ENCODE measurements at places on chromosomes 13 and 19.

- DNase-seq: no peak
Measured at GRCh38 chr13:45368571-45368970, 27.6 kb upstream of the TPT1 start.

- no peak for DNase-seq
Measured at GRCh38 chr13:60584976-60585375, 188.0 kb downstream of the TDRD3 start.

- DNase-seq: no peak
Measured at GRCh38 chr13:52359534-52359933, 46.4 kb downstream of the THSD1 start.

GRCh38 chr13:45915686-45916439, 64.3 kb upstream of the SIAH3 start:
- no peak for DNase-seq

DNA sequence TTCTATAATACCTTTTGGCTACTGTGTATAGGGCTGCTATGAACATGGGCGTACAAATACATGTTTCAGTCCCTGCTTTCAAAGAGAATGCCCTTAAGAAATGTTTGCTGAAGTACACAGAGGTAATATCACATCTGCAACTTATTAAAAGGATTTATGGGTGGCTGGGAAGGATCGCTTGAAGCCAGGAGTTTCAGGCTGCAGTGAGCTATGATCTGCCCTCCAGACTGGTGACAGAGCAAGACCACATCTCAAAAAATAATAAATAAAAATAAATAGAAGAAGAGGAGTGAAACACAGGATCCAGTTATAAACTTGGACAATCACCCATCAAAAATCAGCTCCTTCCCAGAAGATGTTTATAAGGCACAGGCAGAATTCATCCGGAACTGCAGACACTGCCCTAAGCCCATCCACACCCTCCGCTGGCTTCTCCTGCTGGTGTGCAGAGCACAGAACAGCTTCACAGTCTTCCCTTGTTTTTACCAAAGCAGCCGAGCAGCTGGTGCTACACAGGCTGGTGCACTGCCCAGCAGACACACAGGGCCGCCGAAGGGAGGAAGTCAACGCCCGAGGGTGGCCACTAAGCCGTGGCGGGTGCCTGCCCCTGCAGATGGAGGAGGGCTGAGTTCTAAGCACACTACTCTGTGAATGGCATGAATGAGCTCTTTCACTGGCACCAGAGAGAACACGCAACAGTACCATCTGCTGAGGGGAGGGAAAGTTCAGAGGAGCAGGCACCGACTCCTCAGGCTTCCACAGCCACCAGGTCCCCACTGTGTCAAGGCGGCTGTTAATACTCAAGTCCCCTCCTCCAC, 44.0 kb downstream of the BRD4 start:
- no peak for DNase-seq

- no peak for DNase-seq
Measured at GRCh38 chr19:3359015-3359918, 7.1 kb upstream of the NFIC start.

DNA sequence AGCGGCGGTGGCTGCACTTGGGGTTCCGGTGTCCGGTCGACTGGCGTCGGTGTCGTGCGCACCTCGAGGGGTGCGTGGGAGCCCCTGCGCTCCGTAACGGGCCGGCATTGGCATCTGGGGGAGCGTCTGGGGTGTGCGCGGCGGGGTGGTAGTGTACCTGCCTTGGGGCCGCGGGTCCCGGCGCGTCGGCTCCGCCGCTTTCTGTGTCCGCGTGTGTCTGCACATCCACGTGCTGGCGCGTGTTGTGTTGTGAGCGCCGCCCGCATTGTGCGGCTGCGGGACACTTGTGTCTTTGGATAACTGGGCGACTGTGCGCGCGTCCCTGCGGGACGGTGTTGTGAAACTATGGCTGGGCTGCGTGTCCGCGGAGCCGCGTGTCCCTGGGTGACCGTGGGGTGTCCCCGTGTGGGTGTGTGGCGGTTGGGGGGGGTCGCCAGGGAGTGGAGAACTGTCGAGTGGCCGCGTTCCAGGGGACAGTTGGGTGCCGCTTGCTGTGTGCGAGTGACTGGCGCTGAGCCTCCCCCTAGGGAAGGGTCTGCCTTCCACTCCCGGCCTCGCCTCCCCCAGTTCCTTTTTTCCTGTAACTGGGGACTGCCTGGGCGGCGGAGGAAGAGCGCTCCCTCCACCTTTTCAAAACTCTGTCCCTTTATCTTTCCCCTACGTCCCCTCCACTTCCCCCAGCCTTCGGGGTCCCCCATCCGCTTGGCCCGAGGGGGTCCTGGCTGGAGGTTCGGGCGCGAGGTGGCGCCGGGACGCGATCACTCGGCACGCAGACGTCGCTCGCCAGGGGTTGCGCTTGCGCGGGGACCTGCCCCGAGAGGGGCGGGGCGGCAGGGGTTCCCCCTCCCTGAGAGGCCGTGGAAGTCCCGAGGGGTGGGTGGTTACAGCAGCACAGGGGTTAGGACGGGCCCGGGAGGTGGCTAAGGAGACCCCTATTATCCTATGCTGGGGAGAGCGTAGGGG, 5.7 kb upstream of the NFIC start:
- peak; percentile 43 for DNase-seq

- DNase-seq: no peak
Measured at GRCh38 chr13:29674532-29674931, 79.0 kb upstream of the SLC7A1 start.

- no peak for DNase-seq
Measured at GRCh38 chr19:45528744-45529419, 21.6 kb downstream of the VASP start.

GRCh38 chr19:16829822-16830289, 658 bp downstream of the SIN3B start:
- no peak for DNase-seq

DNA sequence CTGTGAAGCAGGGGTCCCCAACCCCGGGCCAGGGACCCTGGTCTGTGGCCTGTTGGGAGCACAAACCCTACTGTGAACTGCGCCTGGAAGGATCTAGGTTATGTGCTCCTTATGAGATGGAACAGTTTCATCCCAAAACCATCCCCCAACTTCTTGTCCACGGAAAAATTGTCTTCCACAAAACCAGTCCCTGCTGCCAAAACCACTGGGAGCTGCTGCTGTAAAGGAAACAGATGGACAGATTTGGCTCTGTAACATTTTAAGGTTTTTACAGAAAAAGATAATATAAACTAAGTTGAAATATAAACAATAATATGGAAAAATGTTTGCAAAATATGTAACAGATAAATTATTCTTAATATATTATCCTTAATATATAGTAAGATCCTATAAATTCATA, 73.7 kb downstream of the COG6 start:
- DNase-seq: no peak

GRCh38 chr13:36275190-36276002, 22.2 kb downstream of the CCDC169 start:
- no peak for DNase-seq

- DNase-seq: no peak
Measured at GRCh38 chr19:42212886-42213285, 4.6 kb downstream of the DEDD2 start.

DNA sequence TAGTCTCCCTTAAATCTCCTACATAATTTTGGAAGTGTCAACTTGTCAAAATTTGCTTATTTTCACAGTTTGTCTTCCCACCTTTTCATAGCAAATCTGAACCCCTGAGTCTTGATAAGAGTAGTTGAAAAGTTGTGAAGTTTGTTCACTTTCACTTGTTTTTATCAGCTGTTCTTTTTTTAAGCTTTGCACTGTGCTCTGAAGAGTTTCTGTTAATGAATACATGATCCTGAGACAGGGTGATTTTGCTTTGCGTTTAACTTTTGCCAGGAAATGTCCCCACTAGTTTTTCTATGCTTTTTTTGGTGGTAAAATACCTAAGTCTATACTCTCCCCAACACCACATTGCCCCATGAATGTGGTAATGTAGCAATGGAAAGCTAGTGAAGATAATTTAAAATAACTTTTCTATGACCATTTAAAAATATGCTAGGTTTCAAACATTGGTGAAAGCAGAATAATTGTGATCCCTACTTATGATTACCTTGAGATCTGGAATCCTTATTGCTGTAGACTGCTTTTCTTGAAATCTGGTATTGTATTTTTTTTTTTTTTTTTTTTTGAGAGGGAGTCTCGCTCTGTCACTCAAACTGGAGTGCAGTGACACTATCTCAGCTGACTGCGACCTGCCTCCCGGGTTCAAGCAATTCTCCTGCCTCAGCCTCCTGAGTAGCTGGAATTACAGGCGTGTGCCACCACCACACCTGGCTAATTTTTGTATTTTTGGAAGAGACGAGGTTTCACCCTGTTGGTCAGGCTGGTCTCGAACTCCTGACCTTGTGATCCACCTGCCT, 5.4 kb downstream of the NUP58 start:
- DNase-seq: no peak

GRCh38 chr19:50275577-50276368, 53.4 kb downstream of the KCNC3 start:
- DNase-seq: no peak
